ENCODE measurements at places on chromosomes 13 and 19.

DNA sequence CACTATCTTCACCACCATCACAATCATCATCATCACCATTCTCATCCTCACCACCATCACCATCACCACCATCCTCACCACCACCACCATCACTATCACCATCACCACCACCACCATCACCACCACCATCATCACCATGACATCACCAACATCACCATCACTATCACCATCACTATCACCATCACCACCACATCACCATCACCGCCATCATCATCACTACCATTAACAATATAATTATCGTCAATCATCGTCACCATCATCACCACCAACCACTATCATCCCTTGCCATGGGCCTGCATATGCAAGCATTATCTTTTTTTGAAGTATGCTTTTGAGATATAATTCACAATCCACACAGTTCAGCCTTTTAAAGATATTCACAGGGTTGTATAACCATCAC lies 7.6 kb upstream of the PPP6R1 start:
- DNase-seq = no peak
- no peaks in the 10 kb centered on the region for H3K4me1 ChIP-seq
- no peak overlapping the region for H3K27ac ChIP-seq
- H3K4me3 ChIP-seq = no peak overlapping the region
- no peaks in the 10 kb centered on the region for H3K36me3 ChIP-seq

DNA sequence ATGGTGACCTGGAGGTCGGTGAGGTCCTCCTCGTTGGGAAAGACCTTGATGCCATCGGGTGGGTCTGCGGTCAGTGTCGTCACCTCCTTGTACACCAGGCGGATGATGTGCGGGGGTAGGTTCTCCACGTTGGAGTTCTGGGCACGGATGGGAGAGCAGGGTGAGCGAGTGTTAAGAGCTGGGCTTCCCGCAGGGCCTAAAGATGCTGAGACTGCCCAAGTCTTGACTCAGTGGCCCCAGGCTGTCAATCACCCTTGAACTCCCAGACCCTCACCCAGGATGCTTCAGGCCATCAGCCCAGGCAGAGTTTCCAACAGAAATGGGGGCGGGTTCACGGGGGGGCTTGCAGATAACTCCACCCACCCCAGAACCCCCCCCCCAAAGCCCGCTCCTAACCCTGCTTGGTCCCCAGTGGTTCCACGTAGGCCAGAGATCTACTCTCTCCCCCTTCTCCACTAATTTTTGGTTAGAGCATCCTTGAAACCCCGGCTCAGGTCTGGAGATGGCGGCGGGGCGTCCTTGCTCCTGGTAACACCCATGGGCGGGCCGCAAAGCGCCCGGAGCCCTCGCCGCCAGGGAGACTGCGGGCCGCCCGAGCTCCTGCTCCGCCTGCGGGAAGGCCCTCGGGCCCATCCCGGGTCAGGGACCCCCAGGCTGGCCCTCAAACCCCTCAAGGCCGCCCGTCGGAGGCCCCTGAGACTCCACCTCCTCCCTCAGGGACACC lies 600 bp downstream of the UBE2S start:
- H3K27me3 ChIP-seq = no peaks in the 10 kb centered on the region
- DNase-seq = no peak
- H3K4me1 ChIP-seq = peaks cover 21% of the 10 kb centered on the region

GRCh38 chr13:94696171-94696570 lies 16.2 kb downstream of the SOX21 start:
- H3K27ac ChIP-seq = no peak overlapping the region
- peaks cover 1% of the 10 kb centered on the region for H3K4me1 ChIP-seq

DNA sequence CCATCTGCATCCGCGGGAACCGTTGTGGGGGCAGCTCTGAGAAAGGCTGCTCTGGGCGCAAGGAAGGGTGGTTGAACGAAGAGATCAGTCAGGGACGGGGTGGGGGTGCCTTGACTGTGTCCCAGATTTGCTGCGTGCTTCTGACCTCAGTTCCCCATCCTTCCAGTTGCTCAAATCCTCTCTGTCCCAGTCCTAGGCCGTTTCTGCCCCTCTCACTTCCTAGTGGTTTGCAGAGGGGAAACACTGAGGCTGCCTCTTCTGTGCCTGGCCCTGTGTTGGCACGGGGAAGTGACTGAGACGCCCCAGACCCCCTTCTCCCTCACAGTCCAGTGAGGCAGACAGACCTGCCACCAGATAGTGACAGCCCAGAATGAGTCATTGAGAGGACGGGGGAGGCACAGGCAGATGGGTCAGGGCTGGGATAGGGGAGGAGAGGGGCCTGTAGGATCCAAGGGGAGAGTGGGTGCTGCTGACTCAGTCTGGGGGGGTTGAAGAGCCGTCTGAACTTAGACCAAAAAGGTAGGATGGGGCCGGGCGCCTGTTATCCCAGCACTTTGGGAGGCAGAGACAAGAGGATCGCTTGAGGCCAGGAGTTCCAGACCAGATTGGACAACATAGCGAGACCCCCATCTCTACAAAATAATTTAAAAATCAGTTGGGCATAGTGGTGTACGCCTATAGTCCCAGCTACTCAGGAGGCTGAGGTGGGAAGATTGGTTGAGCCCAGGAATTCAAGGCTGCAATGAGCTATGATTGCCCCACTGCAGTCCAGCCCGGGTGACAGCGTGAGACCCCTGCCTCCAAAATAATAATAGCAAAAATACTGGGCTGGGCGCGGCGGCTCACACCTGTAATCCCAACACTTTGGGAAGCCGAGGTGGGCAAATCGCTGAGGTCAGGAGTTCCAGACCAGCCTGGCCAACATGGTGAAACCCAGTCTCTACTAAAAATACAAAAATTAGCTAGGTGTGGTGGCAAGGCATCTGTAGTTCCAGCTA lies 26.5 kb downstream of the NUMBL start:
- no peak overlapping the region for H3K27ac ChIP-seq
- DNase-seq = no peak
- H3K36me3 ChIP-seq = no peaks in the 10 kb centered on the region

- H3K4me1 ChIP-seq = no peaks in the 10 kb centered on the region
- H3K36me3 ChIP-seq = no peaks in the 10 kb centered on the region
- no peak overlapping the region for H3K27ac ChIP-seq
- no peak for DNase-seq
- H3K4me3 ChIP-seq = no peak overlapping the region
- no peaks in the 10 kb centered on the region for H3K27me3 ChIP-seq
Measured at GRCh38 chr19:28345811-28346210, 867.1 kb downstream of the UQCRFS1 start.

DNA sequence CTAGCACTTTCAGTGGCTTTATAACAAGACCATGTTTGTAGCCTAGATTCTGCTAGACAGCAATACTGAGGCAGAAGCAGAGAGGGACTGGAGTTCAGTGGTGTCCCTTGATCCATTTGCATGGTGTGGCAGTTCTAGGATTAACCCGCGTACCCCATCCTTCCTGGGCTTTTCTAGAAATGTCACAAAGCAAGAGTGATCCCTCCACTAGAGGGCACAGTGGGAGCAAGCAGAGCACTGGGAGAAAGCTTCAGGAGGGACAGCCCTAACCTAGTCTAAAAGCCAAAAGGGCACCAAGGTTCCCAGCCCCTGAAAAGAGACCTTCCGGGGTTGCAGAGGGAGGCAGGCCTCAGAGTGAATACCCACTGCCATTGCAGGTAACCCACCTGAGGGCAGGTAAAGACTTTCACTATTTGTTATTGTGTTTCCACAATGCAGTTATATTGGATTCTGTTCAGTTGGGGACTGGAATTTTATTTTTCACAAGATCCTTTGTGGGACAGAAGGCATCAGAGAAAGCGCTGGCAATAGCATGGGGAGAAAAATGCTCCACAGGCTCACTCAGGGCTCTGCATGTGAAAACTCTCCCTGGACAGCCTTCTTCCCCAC lies 170.6 kb downstream of the FLT1 start:
- H3K4me1 ChIP-seq = peaks cover 4% of the 10 kb centered on the region
- peaks cover 18% of the 10 kb centered on the region for H3K36me3 ChIP-seq
- peak overlapping the region; percentile 60 for H3K27ac ChIP-seq

- no peak overlapping the region for H3K4me3 ChIP-seq
- H3K27me3 ChIP-seq = no peaks in the 10 kb centered on the region
- H3K36me3 ChIP-seq = no peaks in the 10 kb centered on the region
- peak; percentile 50 for DNase-seq
- no peak overlapping the region for H3K27ac ChIP-seq
- H3K4me1 ChIP-seq = peaks cover 12% of the 10 kb centered on the region
Measured at GRCh38 chr13:25214491-25215252, 42.6 kb upstream of the AMER2 start.

GRCh38 chr13:46137627-46138317 lies 32.9 kb upstream of the CPB2 start:
- DNase-seq = no peak
- no peaks in the 10 kb centered on the region for H3K27me3 ChIP-seq
- peaks cover 12% of the 10 kb centered on the region for H3K4me1 ChIP-seq
- no peaks in the 10 kb centered on the region for H3K36me3 ChIP-seq

GRCh38 chr19:58229255-58229639 lies 533 bp downstream of the ZNF544 start:
- H3K27me3 ChIP-seq = no peaks in the 10 kb centered on the region
- H3K36me3 ChIP-seq = peaks cover 40% of the 10 kb centered on the region
- DNase-seq = peak; percentile 71
- peak overlapping the region; percentile 92 for H3K4me3 ChIP-seq
- H3K27ac ChIP-seq = peak overlapping the region; percentile 91
- H3K4me1 ChIP-seq = peaks cover 12% of the 10 kb centered on the region

- H3K27me3 ChIP-seq = no peaks in the 10 kb centered on the region
- no peak overlapping the region for H3K27ac ChIP-seq
- H3K4me1 ChIP-seq = no peaks in the 10 kb centered on the region
- H3K36me3 ChIP-seq = no peaks in the 10 kb centered on the region
- no peak overlapping the region for H3K4me3 ChIP-seq
Measured at GRCh38 chr19:33329736-33330135, 27.4 kb upstream of the CEBPA start.

DNA sequence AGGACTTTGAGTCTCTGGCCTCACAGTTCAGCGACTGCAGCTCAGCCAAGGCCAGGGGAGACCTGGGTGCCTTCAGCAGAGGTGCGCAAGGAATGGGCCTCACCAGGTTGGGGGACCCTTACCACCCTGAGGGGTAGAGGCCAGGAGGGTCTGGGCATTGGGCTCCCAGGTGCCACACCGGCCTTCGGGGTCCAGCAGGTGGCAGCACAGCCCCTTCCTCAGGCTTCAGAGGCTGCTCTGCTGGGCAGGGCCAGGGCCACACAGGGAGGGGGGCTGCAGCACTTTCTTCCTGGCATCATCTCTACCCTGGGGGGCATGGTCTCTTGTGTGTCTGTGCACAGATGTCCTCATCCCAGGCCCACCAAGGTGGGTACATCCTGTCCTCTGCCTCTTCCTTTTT lies 12.9 kb downstream of the PIN1 start:
- H3K27ac ChIP-seq = no peak overlapping the region
- peak; percentile 72 for DNase-seq
- H3K27me3 ChIP-seq = no peaks in the 10 kb centered on the region

DNA sequence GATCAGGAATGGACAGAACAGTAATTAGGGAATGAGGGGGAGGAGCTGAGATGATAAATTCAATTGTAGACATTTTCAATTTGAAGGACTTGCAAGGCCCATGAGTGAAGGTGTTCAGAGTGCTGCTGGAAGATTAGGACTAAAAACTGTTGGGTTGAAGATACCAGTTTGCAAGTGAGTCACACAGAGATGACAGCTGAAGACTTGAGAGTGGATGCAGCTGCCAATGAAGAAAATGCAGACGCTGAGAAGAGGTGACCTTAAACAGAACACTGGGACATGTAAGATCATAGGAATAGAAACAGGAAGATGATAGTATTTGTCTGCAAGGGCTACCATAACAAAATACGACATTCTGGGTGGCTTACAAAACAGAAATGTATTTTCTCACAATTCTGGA lies 1716.5 kb upstream of the SLC10A2 start:
- no peak overlapping the region for H3K27ac ChIP-seq
- no peaks in the 10 kb centered on the region for H3K27me3 ChIP-seq
- H3K36me3 ChIP-seq = no peaks in the 10 kb centered on the region
- peaks cover 16% of the 10 kb centered on the region for H3K4me1 ChIP-seq
- DNase-seq = no peak
- no peak overlapping the region for H3K4me3 ChIP-seq

DNA sequence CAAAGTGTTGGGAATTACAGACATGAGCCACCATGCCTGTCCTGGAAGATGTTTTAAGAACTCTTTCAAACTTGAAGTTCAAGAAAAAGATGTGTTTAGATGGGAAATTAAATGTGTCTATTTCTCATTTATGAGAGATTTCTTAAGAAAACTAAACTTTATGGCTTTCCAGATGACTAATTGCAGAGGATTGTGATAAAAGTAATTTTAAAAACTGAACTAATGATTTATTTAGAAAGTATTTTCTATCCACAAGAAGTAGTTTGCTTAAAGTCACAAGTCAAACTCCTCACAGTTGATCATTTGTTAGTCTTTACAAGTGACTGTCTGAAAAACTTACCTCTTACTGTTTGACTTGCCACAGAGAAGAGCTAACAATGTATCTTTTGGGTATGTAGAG lies 89.6 kb upstream of the SPRY2 start:
- H3K27me3 ChIP-seq = no peaks in the 10 kb centered on the region
- H3K4me3 ChIP-seq = no peak overlapping the region
- H3K27ac ChIP-seq = no peak overlapping the region

- H3K4me1 ChIP-seq = 0 out of 2 replicates have a peak, but pooled peaks cover 4% of the 10 kb centered on the region
- DNase-seq = peak; percentile 93
- no peak overlapping the region for H3K27ac ChIP-seq
- H3K4me3 ChIP-seq = peak overlapping the region; percentile 57
- no peaks in the 10 kb centered on the region for H3K27me3 ChIP-seq
- no peaks in the 10 kb centered on the region for H3K36me3 ChIP-seq
Measured at GRCh38 chr19:12847159-12848139, 9.1 kb downstream of the MAST1 start.

DNA sequence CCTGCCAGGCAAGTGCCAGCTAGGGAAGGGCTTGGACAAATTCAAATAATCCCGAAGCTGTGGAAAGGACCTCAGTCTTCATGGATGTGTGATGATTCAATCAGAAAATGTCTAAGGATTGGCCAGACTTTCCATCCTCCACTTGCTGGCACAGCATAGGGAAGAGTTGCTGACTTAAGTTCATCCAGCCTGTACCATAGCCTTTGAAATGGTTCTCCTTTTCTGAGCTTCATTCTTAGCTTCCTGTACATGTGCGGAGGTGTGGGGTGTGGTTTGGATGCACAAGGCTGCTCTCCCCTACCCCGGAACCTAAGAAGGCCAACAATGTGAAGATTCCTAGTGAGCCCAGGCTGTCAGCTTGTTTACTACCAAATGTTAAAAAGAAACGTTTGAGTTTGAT lies 959 bp upstream of the IGFL3 start:
- 0 out of 2 replicates have a peak, but pooled peaks cover 3% of the 10 kb centered on the region for H3K4me1 ChIP-seq
- no peak for DNase-seq
- no peak overlapping the region for H3K27ac ChIP-seq
- no peaks in the 10 kb centered on the region for H3K36me3 ChIP-seq
